ENCODE measurements at places on chromosomes 16 and 17.

DNA sequence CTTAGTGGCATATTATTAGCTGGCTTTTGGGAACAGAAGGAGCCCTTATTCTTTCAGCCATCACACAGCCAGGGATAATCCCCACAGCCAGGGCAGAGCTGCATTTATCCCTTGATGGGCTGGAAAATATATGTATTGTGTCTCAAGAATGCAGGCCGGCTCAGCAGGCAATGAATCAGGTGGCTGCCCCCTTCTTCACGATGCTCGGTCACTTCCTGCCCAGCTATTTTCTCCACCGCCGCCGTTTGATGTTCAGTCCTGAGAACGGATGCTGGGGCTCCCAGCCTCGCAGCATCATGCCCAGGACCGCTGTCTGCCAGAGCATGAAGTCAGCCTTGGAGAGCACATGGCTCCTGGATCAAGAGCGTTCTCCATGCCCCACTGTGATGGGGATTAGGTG is 4.3 kb upstream of the MYH3 start:
- DNase-seq = no peak

DNA sequence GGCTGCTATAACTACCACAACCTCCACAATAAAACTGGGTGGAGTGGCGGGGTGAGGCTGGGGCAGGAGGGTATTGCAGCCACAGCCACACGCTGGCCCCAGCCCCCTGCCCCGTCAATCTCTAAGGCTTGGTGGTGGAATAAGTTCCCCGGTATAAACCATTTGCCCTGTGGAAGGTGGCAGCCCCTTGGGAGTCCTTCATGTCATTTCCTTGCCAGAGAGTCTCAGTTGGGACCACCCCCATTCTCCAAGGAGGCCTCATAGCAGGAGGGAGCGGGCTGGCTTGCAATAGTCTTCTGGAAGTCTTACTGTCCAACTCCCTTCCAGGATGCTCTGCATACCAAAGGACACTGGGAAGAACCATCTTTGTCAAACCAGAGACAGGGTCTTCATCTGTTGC is 19.4 kb downstream of the CD300A start:
- no peak for DNase-seq

GRCh38 chr16:48356633-48357376 is 28.4 kb downstream of the SIAH1 start:
- DNase-seq = no peak

DNA sequence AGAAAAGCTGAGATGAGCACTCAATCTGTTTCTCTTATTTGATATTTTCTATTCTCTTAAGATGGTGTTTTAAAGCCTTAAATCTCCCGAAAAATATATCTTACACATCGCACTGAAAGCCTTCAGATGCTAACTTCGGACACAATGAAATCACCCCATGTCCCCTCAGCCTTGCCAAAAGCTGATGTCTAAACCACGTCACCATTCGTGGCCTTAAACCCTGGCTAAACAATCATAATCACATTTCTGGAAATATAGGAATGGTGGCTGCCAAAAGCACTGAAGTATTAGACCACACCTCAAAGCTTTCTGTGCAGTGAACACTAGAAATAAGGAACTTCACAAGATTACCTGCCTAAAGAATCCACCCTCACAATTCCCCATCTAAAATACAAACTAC is 402.7 kb downstream of the SOX9 start:
- DNase-seq = no peak

- DNase-seq = no peak
Measured at GRCh38 chr17:15456496-15456895, 10.9 kb downstream of the CDRT4 start.

GRCh38 chr16:66447491-66447890 is 20.4 kb downstream of the BEAN1 start:
- no peak for DNase-seq

DNA sequence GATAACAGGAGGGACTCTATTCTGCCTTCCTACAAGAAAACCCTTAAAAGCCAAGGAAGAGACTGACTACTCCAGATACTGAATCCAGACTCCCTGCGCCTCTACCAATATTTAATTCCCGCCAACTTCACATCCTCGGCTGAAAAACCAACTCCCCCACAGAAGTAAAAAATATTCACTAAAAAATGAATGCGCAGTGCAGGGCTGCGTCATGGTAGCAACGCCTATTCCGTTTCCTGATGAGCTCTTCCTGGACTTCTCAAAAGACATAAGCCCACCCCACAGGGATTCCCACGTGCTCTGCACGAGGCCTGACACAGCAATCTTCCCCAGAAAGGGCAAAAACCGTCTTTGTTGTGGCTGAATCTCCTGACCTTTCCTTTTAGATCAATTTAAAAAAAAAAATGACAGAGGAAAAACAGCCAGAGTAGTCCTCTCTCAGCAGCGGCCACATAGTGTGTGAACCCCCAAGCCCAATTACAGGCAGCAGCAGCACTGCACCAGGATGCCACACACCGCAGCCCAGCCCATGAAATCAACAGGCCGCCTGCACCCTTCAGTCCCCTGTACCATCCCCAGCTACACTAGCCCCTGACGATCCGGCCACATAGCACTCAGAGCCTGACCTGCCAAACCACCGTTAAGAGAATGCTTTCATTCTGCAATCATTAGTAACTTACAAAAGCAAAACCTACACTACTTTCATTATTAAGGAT is 23.9 kb downstream of the KLHDC4 start:
- no peak for DNase-seq

DNA sequence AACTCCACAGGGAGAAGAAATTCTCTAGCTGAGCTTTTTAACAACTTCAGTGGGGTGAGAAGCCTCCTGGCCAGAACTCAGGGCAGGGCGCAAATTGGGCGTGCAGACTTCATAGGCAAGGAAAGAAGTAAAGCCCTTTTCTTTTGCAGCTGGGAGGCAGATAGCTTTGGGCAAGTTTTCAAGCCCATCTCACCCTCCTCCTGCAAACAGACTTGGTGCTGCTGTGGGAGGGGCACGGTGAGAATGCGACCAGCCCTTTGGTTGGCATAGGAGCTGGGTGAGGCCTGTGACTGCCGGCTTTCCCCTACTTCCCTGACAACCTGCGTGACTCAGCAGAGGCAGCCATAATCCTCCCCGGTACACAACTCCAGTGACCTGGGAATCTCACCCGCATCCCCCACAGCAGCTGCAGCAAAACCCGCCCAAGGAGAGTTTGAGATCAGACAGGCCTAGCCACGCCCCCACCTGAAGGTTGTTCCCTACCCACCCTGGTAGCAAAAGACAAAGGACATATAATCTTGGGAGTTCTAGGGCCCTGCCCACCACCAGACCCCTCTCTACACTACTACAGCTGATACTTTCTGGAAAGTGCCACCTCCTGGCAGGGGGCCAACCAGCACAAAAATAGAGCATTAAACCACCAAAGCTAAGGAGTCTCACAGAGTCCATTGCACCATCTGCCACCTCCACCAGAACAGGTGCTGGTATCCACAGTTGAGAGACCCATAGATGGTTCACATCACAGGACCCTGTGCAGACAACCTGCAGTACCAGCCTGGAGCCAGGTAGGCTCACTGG is 195.5 kb upstream of the CCL2 start:
- DNase-seq = no peak

- DNase-seq = no peak
Measured at GRCh38 chr16:79412783-79413225, 187.7 kb downstream of the MAF start.

GRCh38 chr17:35218915-35219314 is 24.0 kb upstream of the SLFN5 start:
- DNase-seq = no peak

DNA sequence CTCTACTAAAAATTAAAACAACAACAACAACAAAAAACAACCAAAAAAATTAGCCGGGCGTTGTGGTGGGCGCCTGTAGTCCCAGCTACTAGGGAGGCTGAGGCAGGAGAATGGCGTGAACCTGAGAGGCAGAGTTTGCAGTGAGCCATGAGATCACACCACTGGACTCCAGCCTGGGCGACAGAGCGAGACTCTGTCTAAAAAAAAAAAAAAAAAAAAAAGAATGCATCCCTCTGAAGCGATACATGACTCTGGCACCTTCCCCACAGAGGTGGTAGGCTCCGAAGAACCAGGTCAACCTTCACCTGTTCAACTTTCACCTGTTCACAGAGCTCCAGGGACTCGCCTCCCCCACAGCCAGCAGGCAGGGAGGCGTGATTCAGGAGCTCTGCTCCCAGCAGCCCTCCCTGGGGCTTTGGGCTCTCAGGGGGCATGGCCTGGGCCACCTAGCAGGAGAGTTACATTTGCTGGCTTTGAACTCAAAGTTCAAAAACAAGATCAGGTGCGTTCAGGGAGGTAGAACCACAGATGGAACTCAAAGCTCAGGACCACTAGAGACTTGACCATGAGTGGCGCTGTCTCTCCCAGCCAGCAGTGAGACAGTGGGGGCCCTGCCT is 5.6 kb downstream of the VAC14 start:
- DNase-seq = no peak

- DNase-seq = no peak
Measured at GRCh38 chr16:74778646-74779045, 4.0 kb upstream of the FA2H start.

DNA sequence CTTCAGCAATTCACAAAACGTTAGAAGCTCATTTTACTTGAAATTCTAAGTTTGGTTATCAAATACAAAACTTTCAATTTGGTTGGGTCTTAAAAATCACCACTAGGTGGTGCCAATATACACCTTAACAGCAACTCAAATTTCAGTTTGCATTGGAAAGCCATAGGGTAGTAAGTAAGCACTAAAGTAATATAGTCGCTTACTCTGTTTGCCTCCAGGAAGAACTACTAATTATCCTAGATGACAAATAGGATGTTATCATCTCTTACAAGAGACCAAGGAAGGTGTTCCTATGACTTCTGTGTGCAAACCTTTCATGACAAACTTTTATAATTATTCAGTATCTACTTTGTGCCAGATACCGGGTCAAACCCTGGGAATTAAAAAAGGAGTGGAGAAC is 93.3 kb downstream of the MYO1D start:
- peak; percentile 29 for DNase-seq

- peak; percentile 81 for DNase-seq
Measured at GRCh38 chr17:35243561-35244340, 879 bp downstream of the SLFN5 start.

DNA sequence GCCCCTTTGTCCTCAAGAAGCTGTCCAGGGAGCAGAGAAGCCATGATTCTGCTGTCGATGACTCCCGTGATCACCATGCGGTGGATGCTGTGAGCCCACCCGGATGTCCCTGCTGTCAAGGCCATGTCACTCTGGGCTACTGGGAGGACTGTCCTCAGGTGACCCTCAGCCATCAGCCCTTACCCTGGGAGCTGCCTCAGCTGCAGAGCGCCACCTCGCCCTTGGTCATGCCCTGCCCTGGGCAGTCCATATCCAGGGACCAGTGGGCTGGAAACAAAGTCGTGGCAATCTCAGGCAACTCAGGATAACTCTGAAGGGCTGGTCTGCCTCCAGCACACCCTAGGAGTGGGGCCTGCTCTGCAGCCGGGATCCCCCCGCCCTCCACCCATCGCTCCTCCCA is 63.6 kb downstream of the CACNG5 start:
- no peak for DNase-seq

DNA sequence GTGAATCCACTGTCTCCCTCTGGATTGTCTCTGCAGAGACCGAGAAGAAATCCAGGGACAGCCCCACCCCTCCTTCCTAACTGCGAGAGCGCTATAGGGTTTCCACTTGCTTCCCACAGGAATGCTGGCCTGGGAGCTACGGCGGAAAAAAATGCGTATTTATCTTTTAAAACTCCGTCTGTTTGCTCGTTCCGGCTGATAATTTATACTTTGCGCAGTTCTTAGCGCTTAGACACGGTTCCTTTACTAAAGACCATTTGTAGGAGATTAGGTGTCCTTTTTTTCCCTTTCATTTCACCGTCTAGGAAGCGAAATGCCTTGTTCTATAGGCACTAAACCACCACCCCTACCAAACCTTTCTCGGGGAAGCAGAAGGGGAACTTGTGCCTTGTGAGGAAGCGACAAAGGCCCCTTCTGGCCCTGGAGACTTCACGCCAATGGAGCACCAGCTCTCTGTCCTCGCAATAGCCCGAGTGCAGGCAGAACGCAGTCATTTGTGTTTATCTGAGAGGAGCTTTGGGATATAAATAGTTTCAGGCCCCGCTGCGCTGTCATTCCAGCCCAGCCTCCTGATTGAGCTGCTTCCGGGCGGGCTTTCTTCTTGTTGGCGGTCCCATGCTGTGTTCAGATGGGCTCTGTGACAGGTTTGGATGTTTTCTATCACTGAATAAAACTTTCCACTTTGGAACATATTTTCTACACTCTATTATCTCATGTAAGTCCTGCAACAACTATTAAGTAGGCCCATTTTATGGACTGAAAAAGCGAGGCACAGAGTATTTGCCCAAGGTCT is 791 bp upstream of the SUPT4H1 start:
- DNase-seq = no peak

DNA sequence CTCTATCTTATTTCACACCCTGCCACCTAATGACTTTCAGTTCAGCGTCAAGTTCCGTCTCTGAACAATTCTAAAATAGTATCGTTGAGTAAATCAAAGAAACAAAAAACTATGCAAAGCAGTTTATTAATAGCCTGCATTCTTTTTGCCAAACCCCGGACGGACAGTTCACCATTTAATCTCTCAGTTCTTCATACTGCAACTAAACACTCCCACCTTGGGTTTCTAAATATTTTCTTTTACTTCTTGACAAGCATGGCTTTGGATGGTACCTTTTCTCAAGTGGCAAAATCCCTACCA is 1.2 kb downstream of the MYH11 start:
- DNase-seq = no peak

- DNase-seq = peak; percentile 59
Measured at GRCh38 chr17:17675925-17676534, 5.2 kb upstream of the RAI1 start.

DNA sequence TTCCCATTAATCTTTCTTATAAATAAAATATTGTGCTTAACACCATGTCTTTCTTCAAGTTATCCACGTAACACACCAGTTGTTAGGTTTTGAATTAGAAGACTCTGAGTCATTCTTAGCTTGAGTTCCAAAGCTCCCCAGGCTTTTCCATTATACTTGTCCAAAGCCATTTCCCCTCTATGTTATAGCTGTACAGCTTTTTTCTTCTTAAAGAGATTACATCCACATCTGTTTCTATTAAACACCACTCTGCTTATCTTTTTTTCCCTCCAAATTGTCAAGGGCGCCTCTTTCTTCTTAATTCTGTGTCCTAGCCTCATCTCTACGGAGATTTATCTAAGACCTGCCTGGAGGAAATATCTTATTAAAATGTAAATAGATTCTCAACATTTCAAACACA is 139.4 kb upstream of the CPHXL start:
- no peak for DNase-seq

GRCh38 chr17:28370035-28370743 is at the start of gene VTN:
TSS of gene VTN (minus strand) at chr17:28370307. CDS start at chr17:28370203, 104 bp downstream.
- DNase-seq = peak; percentile 47

- no peak for DNase-seq
Measured at GRCh38 chr16:85708338-85708737, 19.6 kb upstream of the GINS2 start.

GRCh38 chr17:75979705-75980187 is 706 bp downstream of the TEN1 start:
- DNase-seq = no peak

DNA sequence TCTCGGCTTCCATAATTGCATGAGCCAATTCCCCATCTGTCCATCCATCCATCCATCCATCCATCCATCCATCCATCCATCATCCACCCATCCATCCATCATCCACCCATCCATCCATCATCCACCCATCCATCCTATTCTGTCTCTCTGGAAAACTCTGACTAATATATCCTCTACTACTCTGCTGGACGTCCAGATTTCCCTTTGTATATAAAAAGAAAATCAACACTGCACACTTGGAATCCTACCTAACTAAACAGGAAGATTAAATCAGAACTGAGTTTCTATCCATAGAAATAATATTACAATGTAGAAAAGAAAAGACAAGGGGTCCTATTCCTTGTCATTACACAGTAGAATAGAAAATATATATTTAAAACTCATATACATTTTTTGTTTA is 150.3 kb upstream of the CORO6 start:
- no peak for DNase-seq

Measured in Daoy (cell line).